ENCODE measurements at places on chromosomes 11 and 22.

GRCh38 chr11:90593099-90593498 lies 370.2 kb upstream of the CHORDC1 start:
- DNase-seq, result peak; percentile 59

DNA sequence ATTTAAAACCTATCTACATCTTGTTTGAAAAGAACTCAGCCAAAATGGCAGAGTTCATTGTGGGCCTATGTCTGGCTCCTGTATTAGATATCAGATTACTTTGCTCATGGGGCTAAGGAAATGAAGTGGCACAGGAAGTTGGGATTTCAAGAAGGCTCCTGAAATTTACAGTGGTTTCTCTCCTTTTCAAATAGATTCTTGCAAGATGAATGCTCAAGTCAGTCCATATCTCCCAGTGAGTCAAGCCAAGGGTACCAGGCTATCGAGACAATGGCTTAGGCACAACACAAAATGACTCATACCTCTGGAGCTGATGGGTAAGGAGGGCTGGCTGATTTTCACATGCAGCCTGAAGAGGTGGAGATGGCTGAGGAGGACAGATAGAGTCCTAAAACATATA lies 24.1 kb upstream of the APOA1 start:
- DNase-seq, result no peak

DNA sequence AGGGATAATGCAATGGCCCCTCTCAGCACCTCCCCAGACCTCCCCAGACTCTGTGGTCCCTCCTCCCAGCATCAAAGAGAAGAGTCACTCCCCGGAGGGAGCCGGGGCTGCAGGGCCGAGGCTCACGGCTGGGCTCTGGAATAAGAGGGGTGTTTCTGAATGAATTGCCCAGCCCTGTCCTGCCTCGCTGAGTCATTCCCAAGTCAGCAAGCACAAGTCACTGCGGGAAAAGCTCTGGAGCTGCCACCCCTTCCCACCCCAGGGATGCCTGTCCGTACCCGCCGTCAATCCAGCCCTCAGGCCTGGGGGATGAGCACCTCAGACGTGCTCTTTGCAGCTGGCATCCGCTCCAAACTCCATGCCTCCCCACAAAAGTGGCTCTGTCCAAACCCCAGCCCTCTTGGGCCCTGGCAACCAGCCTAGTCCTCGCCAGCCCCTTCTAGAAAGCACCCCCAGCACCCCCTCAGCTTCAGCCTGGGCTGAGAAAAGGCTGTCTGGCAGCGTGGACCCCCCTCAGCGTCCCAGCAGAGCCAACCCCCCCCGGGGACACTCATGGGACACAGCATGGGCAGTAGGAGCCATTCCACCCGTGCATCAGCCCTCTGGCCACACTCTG lies 22.7 kb downstream of the CELSR1 start:
- DNase-seq, result no peak

DNA sequence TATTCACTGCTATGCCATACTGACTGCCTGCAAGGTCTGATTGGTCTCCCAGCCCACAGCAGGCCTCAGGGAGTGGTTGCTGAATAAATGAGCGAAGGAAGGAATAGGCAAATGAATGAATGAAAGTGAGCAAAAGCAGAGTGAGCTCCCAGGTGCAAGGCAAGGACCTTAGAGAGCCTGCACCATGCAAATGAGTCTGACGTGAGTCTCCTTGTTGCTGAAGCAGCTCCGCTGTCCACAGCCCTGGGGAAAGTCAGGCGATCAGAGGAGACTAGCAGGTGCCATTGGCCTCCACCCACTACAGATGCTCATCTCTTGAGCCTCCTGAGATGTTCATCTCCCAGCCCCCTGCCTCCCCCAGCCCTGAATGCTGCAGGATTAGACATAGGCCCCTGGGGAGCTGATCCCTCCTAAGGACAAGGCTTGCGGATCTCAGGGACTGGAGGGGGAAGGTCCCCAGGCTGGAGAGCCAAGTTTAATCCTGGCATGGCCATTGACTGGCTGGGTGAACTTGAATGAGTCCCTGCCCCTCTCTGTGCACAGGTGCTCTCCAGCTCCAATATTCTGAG lies 22.1 kb downstream of the GDPD5 start:
- no peak for DNase-seq

DNA sequence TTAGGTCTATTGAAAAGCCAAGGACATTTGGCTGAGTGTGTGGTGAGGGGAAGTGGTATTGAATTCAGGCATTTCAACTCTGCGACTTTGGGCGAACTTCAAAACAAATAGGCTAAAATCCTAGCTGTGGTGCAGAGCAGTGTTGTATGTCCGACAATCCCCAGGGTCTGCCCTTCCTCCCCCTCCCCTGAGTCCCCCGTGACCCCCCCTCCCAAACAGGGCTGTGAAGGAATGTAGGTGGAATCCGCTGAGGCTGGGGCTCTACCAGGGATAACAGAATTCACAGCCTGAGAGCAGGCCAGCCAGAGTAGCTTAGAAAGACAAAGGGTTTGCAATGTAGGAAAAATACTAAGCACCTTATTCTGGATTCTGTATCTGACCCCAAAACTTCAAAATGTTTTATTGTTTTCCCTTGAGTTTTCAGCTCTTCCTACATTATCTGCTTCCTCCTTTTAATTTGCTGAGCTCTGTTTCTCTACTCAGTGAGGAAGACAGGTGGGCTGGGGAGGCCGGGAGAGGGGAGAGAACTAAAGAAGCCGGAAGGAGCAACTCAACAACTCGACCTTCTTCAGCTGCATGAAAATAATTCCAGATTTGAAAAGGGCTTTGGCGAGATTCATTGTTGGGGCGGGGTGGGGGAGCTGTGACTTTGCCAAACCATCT lies 315.2 kb downstream of the BLID start:
- no peak for DNase-seq

GRCh38 chr11:3901249-3902025 lies 46.0 kb downstream of the STIM1 start:
- no peak for DNase-seq

DNA sequence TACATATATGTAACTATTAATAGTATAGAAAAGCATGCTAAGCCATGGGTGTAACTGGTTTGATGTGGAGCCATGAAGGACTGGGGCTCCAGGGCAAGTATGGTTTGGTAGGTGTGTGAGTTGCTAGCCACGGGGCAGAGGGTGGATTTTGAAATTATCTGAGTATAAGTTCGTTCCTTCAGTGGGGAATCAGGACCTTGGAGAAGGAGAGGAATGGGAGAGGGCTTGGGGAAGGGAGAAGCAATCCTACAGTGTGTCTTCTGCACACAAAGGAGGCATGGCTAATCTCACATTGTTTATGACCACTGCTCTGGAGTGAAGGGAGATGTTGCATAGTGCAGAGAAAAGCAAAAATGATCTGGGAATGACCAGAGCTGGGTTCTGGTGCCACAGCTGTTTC lies 127.8 kb upstream of the CADM1 start:
- no peak for DNase-seq

- no peak for DNase-seq
Observed at GRCh38 chr22:38294193-38294592, 21.4 kb upstream of the TMEM184B start.

DNA sequence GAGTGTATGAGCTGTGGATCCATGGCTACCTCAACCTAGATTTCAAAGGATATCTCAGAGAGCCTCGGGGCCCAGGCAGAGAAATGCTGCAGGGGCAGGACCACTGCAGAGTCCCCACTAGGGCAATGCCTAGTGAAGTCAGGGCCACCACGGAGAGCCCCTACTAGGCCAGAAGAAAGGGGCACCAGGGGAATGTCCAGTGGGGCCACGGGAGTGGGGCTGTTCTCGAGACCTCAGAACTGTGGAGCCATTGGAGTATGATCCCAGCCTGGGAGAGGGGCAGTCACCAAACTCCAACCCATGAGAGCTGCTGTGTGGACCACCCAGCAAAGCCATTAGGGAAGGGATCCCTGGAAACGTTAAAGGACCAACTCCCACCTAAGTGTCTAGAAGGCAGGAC lies 24.5 kb downstream of the RTL6 start:
- DNase-seq, result no peak

All from KG1 (cell line).